ENCODE measurements at places on chromosomes 1 and 21.

DNA sequence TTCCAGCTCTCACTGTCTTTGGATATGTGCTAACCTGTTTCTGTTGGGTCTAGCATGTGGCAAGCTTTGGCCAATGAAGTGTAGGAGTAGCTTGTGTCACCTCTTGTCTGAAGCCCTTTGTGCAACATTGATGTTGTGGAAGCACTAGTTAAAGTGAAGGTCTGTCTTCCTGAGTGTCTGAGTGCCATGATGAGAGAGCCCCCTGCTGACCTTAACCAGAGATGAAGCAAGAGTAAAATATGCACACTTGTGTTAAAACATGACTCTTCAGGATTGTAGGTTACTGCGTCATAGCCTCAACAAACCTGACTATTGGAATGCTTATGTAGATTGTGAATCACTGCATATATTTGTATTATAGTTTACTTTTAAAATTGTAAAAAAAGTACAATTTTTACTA, 103.7 kb downstream of the NCAM2 start:
- DNase-seq: no peak

GRCh38 chr1:151416231-151416630, 16.9 kb downstream of the PSMB4 start:
- DNase-seq: no peak

GRCh38 chr1:66761221-66761620, 9.0 kb downstream of the DYNLT5 start:
- DNase-seq: no peak

GRCh38 chr1:119715542-119715941, 3.8 kb downstream of the PHGDH start:
- no peak for DNase-seq

GRCh38 chr1:57424231-57425027, 569 bp upstream of the DAB1 start:
- peak; percentile 3 for DNase-seq

GRCh38 chr21:44850905-44851657, 22.4 kb downstream of the PTTG1IP start:
- DNase-seq: no peak

GRCh38 chr1:109730666-109731065, 10.2 kb downstream of the GSTM3 start:
- no peak for DNase-seq

- DNase-seq: no peak
Measured at GRCh38 chr21:39097335-39097861, 85.9 kb downstream of the PSMG1 start.

- DNase-seq: no peak
Measured at GRCh38 chr1:198630863-198631262, 8.0 kb upstream of the PTPRC start.

- no peak for DNase-seq
Measured at GRCh38 chr1:65196926-65197325, 48.9 kb downstream of the AK4 start.

GRCh38 chr1:153509729-153510354, 25.9 kb downstream of the S100A6 start:
- DNase-seq: peak; percentile 79

DNA sequence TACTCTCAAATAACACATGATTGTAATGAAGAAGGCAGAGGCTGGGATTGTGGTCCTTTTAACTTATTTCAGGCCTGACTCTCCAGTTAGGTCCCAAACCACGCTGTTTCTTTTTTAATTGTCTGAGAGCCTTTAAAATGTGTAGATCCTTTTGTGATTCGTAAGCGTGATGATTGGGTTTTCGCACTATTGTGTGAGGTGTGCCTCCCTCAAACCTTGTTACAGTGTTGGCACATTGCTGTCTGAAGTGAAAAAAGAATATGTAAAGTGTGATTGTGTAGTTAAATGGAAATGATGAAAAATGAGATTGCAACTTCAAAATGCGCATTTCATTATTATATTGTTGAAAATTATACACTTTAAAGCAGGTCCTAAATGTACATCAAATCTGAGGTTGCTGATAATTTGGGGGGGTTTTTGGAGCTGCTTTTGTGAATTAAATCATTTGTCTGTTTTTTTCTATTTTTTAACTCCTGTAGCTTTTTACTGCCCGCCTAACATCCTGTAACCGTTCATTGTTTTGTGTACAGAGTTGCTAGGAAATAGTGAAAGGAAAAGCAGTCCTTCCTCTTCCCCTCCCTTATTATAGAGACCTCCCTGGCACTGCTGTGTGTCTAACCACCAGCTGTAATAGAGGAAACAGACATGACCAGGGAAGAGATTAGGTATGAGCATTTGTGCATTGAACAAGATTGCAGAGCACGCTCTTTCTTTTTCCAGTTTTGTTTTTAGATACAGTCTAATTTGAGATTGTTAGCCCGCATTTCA, 43.3 kb downstream of the IARS2 start:
- peak; percentile 36 for DNase-seq

- no peak for DNase-seq
Measured at GRCh38 chr1:240385985-240386978, 225.7 kb downstream of the GREM2 start.

GRCh38 chr1:50568782-50569181, 145.5 kb upstream of the DMRTA2 start:
- no peak for DNase-seq

GRCh38 chr1:30406996-30407864, 316.2 kb downstream of the MATN1 start:
- no peak for DNase-seq

DNA sequence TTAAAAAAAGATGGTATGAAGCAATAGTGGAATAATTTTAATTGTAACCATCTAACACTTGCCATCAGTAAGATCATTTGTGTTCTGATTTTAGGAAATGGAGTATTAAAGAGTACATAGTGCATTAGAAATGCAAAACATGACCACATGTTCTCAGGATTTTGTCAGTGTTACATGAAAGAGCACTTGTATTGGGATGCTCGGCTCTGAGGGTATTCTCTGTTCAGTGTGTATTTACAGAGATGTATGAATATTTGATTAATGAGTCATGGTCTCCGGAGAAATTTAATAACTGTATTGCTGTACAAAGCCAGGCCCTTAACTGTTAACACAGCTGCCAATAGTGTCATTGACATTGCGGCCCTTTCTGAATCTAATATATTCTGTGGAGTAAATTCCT, 91.7 kb downstream of the ATG4C start:
- DNase-seq: no peak

DNA sequence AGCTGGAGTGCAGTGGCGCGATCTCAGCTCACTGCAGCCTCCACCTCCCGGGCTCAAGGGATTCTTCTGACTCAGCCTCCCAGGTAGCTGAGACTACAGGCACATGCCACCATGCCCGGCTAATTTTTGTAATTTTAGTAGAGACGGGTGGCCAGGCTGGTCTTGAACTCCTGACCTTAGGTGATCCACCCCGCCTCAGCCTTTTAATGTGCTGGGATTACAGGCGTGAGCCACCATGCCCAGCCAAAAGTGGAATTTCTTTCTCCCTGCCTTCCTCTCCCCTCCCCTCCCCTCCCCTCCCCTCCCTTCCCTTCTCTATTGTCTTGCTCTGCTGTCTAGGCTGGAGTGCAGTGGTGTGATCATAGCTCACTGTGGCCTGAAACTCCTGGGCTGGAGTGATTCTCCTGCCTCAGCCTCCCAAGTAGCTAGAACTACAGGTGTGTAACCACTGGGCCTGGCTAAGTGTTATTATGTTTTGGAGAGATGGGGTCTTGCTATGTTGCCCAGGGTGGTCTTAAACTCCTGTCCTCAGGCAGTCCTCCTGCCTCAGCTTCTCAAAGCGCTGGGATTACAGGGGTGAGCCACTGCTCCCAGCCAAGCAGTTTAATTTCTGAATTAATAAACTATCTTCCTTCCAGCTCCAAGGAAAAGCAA, 10.0 kb upstream of the MACF1 start:
- DNase-seq: no peak

- DNase-seq: peak; percentile 6
Measured at GRCh38 chr1:169053196-169053595, 53.3 kb upstream of the ATP1B1 start.

DNA sequence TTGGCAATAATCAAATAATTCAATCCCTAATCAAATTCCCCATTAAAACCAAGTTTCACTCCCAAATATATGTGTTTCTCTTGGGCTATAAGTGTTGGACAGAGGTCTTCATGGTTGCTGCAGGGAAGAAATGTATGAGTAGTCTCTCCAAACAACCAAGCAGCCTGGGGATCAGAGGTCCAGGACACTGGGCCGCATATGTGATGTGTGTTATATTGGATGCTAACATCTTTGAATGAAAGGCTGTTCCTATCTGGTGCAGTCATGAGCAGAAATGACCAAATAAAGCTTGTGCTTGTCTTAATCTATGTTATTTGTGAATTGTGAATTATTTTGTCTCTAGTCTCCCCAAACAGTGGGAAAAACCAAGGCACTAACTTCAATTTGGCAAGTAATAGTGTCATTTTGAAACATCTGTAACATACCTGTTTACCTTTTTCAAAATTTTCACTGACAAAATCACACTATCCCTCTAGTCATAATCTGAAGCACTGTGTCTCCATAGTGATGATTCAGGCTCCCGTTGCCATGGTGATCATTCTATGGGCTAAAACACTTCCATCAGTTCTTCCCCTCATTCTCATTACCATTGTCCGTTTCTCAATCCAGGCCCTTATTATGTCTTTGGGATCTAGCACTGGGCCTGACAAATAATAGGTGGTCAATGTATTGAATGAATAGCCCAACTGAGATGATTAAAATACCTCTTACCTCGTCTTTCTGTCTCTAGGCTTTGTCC, 12.5 kb upstream of the TADA1 start:
- DNase-seq: no peak

GRCh38 chr21:36208326-36209013, 51.8 kb downstream of the DOP1B start:
- DNase-seq: no peak

- DNase-seq: no peak
Measured at GRCh38 chr1:207719234-207719633, 32.6 kb upstream of the CD46 start.

DNA sequence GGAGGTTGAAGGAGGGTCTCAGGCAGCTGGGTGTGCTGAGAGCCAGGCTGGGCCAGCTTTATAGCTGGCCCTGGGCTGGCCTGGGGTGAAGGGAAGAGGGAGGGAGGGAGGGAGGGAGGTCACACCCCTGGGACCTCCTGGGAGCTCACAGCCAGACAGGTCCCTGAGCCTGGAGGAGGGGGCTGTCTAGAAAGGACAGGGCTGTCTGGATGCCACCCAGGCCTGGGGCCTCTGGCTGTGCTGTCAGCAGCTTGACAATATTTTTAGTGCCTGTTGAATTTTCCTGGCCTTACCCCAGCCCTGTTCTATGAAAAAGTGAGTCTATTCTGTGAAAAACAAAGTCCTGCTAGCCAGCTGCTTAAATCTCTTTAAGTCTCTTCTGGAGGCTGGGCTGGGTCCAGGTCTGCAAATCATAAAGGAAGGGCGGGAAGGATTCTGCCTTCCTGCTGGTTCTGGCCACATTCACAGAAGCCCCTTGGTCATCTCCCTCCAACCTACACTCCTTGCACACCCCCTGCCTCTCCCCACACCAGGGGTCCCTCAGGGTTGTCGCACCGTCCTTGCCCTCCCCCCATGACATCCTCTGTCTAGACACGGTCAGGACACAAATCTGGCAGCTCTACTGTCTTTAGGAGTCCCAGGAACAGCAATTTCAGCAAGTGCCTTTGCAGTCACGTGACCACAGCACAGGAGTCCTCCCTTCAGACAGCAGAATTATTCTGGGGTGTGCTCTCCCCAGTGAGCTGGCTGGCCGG, at the start of gene LEFTY2:
TSS of gene LEFTY2 (minus strand) at position 34 of the 755 bp plus-strand sequence. CDS start 80 bp downstream, outside the sequence.
- DNase-seq: no peak

GRCh38 chr1:3017440-3018050, 3.7 kb upstream of the ACTRT2 start:
- DNase-seq: no peak

- no peak for DNase-seq
Measured at GRCh38 chr21:20086508-20086907, 911.7 kb upstream of the NCAM2 start.

DNA sequence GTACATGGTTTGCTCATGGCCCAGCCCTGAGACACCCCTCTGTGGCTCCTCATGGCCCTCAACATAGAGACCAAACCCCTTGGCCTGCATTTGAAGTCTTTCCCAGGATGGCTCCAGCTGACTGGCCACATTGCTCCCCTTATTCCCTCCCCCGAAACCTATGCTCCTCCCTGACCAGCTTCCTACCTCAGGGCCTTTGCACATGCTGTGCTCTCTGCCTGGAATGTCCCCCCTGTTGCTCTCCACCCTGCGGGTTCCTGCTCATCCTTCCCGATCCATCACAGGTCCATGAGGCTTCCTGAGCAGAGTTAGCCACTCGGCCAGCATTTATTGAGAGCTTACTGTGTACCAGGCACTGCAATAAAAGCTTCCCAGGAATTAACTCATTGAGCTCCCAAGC, 70.9 kb upstream of the SELENON start:
- DNase-seq: no peak

- peak; percentile 76 for DNase-seq
Measured at GRCh38 chr1:172380441-172381244, 39.8 kb upstream of the C1orf105 start.

- DNase-seq: no peak
Measured at GRCh38 chr1:24138476-24139221, 4.3 kb downstream of the IL22RA1 start.

GRCh38 chr1:224287714-224288113, 42.3 kb downstream of the NVL start:
- no peak for DNase-seq

- DNase-seq: no peak
Measured at GRCh38 chr1:228062085-228062791, 20.3 kb upstream of the ARF1 start.

GRCh38 chr1:240962086-240962485, 350.1 kb upstream of the GREM2 start:
- no peak for DNase-seq

Measured in activated CD4-positive, alpha-beta T cell treated with anti-CD3 and anti-CD28 coated beads, Interleukin-2, Interleukin-4, amounts not matched to agents 100 ng/mL and 50 ng/mL, durations not matched to agents 16 hours and 8 hours (primary cell).